ENCODE measurements at places on chromosomes 16 and 17.

DNA sequence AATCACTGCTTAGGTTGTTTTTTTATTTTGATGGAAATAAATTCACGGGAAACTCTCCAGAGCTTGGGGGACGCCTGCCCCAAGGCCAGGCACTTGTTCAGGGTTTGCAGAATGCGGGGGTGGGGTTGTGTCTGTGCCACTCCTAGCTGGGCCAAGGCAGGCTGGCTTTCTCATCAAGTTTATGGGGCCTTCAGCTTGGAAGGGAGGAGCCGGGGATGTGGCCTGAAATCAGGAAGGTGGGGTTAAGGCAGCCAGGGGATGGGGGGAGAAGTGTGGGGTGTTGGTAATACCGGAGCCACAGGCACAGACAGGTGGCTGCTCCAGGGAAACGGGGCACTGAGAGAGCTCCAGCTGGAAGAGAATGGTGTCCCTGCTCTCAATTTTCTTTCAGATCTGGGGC, 1.7 kb upstream of the CHAD start:
- no peak for DNase-seq

DNA sequence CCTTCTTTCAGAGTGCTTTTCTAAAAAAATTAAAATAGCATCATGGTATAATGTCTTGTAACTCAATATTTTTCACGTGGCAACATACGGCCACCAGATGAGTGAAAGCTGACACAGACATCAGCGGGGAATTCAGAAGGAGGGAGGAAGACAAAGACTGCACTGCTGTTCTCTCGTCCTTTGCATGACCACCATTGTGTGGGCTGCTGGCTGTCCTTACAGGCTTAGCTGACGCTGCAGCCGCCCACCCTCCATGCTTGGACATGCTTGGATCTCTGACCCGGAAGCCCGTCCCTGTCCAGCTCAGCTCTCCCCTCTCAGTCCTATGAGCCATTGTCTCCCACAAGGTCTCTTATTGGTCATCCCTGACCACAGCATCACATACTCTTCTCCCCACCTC, 11.4 kb upstream of the MLYCD start:
- no peak for DNase-seq

DNA sequence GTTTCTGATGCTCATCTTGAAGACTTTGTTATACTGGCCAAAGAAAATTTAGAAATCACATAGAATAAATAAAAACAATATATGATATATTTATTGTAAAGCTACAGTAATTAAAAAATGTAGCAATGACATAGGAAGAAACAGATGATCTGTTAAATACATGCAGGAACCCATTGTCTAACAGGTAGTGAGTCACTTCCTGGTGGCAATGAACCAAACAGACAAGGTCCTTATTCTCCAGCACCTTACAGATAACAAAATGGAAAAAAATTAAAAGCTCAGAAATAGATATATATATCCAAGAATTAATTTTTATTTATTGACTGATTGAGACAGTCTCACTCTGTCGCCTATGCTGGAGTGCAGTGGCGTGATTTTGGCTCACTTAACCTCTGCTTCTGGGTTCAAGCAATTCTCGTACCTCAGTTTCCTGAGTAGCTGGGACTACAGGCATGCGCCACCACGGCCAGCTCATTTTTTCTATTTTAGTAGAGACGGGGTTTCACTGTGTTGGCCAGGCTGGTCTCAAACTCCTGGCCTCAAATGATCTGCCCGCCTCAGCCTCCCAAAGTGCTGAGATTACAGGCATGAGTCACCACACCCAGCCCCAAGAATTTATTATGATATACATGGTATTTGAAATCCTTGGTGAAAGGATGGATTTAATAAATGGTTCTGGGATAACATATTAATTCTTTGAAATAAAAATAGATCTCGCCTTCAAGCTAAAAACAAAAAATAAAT, 7.5 kb downstream of the NETO2 start:
- DNase-seq = no peak

DNA sequence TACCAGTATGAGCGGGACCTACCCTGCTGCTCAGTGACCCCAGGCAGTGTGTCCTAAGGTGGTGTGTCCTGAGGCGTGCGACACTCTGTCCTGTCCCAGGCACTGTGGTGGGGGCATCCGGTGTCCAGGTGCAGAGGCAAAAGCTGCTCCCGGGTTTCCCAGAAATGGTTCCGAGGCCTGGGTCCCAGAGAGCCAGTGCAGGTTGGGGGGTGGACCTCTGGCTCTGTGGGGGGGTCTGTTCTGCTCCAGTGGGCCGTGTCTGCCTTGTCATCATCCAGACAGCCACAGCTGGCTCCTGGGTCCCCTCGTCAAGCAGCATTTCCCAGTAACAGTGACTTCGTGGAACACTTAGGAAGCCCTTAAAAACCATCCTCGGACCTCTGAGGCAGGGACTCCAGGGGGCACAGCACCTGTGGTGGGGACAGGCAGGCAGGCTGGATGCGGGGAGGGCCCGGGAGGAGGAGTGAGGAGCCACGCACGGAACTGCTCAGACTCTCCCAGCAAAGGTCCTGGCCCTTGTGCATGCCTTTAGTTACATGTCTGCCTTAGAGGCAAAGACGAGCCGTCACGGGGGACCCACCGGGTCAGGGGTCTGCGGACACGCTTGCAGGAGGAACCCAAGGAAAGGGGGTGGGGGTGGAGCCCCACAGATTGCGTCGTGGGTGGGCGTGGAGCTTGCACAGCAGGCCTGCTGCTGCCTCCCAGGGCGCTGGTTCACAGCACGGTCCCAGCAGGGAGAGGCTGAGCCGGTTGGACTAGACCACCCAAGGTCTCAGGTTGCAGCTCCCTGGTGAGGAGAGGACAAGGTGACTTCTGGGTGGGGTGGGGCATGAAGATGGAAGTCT, 5.6 kb downstream of the SLC16A3 start:
- no peak for DNase-seq

- DNase-seq = peak; percentile 94
Measured at GRCh38 chr16:29899516-29900101, at the start of gene SEZ6L2. Gene SEZ6L2, minus strand, starts transcription at chr16:29899550. Its CDS starts 531 bp downstream, at chr16:29899019.

All from NCI-H2029 (cell line).